ENCODE measurements at places on chromosomes 4 and X. TPM values are rescaled to one million over a fixed set of nuclear protein-coding genes. Genes with fewer than 3 reads are reported as not detected.

- H3K4me1 ChIP-seq, result no peaks in the 10 kb centered on the region
- no peaks in the 10 kb centered on the region for H3K27me3 ChIP-seq
- no peak for DNase-seq
- no peaks in the 10 kb centered on the region for H3K36me3 ChIP-seq
- H3K4me3 ChIP-seq, result no peak overlapping the region
Observed at GRCh38 chrX:111110098-111110775, 14.2 kb downstream of the PAK3 start.

DNA sequence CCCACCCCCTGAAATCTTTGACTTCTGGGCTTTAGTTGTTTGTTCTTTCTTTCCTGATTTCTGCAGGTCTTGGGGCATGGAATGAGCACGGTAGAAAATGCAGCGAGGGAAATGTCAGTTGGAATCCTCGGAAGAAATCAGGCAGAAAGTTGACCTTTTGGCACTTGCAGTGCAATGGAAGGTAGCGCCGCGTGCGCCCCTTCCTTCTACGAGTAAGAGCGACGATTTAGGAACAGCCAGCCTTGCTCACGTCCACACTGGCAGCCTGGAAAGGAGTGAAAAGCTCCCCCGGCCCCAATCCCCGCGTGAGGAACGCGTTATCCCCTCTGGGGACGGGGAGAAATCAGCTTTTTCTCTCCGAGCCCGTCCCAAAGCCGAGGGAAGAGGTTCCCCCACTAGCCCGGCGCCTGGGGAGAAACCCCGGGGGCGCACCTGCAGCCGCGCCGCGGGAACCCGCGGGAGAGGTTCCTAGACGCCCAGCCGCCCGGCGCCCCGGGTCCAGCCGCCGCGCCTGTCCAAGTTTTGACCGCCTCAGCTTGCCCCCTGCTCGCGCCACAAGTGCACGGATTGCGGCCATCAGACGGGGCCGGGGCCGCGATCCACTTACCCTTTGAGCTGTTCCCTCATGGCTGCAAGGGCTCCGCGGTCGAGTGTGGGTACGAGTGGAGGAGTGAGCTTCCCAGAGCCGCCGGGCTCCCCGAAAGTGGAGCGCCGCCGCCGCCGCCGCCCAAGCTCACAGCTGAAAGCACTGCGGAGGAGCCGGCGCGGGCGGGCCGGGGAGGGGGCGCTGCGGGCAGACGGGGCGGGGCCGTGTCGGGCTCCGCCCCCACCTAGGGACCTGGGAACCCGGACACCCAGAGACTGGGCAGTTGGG, 194.6 kb upstream of the FTHL17 start:
- H3K27ac ChIP-seq, result peak overlapping the region; percentile 33
- no peaks in the 10 kb centered on the region for H3K36me3 ChIP-seq
- peaks cover 16% of the 10 kb centered on the region for H3K4me1 ChIP-seq
- no peak for DNase-seq
- peak overlapping the region; percentile 93 for H3K4me3 ChIP-seq

Gene CXorf58
- not detected for total RNA-seq

Gene DRD5
- total RNA-seq, result not detected

Gene SPOCK3
- total RNA-seq, result not detected

Measured in HFFc6 (cell line).